Activated effector memory CD4-positive, alpha-beta T cell treated with anti-CD3 and anti-CD28 coated beads, Interleukin-2, amount 50 U/mL, for 16 hours (primary cell): ENCODE measurements at places on chromosomes 11 and 22.

DNA sequence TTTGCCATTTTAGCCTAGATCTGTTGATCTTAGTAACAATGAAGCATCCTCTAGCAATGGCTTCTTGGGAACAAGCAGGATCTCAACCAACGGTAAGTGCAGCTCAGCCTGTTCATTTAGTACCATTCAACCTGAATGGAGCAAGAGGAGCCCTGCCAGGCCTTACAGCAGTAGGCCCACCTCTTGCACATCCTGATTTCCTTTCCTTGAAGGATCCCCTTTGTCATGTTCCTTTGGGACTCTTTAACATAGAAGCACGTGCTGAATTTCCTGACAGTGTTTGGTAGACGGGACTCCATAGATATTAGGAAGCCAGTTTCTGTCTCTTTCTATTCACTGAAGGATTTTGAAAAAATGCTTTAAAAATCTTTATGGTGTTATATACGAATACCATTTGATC lies 1.5 kb downstream of the PIWIL4 start:
- DNase-seq = no peak

DNA sequence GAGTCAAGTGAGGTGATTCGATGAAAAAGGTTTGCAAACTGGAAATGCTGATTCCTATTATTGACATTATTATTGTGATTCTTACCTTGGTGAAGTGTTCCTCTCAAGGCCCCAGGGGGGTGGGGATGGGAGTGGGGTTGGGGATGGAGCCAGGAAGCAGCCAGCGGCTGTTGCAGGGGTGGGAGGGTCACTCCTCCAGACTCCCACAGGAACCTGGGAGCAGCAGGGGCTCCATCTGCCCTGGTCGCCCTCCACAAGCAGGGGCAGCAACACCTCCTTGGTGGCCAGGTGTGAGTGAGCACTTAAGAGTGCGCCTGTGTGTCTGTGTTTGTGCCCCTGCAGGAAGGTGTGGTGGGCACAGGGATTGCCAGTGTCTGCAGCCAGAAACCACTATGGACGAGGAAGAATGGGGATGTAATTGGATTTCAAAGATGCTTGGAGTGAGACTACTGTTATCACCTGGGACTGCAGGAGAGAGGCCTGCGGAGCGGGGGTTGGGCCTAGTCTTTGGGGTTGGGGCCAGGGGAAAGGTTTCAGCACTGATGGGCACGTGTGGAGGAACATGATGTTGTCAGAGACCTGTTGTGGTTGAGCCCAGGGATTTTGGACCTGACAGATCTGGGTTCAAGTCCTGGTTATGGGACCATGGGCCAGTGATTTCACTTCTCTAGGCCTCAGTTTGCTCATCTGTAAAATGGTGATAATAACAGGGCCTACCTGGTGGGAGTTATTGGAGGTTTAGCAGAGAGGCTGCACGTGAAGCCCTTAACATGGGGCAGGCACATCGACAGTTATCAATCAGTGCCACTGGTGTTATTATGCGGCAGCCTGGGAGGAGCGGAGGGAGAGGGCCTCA lies 3.6 kb upstream of the TP53I11 start:
- DNase-seq = no peak

- no peak for DNase-seq
Observed at GRCh38 chr11:72720784-72721183, 31.4 kb downstream of the ARAP1 start.

- DNase-seq = no peak
Observed at GRCh38 chr11:22343371-22344032, 5.3 kb downstream of the SLC17A6 start.

DNA sequence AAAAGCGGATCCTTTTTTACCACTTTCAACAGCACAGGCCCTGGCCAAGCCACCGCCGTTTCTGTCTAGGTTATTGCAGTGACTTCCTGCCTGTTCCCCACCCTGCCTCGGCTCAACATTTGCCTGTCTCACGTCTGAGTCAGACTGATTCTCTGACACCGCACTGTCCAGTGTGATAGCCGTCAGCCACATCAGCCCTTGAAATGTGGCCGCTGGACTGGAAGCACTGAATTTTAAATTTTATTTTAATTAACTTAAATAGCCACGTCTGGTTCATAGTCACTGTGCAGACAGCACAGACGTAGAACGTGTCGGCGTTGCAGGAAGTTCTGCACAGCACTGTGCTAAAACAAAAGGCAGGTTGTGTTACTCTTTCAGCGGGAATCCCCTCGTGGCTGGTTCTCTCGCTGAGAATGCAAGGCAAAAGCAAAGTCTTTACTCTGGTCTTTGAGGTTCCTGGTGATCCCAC lies 56.3 kb upstream of the ADSL start:
- DNase-seq = peak; percentile 87

GRCh38 chr22:49929211-49929979 lies 11.0 kb downstream of the CRELD2 start:
- DNase-seq = peak; percentile 93

GRCh38 chr22:19467912-19468311 lies 11.1 kb downstream of the UFD1 start:
- DNase-seq = no peak

GRCh38 chr11:128146926-128147605 lies 440.3 kb downstream of the ETS1 start:
- no peak for DNase-seq

DNA sequence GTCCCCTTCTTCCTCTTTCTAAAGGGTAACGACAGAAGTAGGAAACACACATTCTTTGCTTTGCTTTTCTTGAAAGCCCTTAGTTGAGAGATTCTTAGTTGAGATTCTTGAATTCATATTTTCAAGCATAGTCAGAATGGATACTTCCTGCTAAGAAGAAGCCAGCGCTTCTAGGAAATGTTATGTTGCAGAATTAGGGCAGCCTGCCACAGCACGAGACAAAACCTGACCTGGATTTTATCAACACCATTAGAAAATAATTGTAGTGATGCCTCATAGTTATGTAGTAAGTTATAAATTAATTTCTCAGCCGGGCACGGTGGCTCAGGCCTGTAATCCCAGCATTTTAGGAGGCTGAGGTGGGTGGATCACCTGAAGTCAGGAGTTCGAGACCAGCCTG lies 37.9 kb upstream of the NUP160 start:
- no peak for DNase-seq

GRCh38 chr22:28769394-28770085 lies 3.0 kb upstream of the CCDC117 start:
- no peak for DNase-seq

- DNase-seq = peak; percentile 66
Observed at GRCh38 chr11:59545179-59546020, 34.1 kb downstream of the OR4D9 start.

GRCh38 chr11:73466643-73467042 lies 90.4 kb downstream of the RELT start:
- DNase-seq = no peak

GRCh38 chr22:35731321-35731720 lies 13.6 kb downstream of the APOL5 start:
- no peak for DNase-seq

- DNase-seq = no peak
Observed at GRCh38 chr11:105152560-105152959, 13.0 kb upstream of the CARD18 start.

DNA sequence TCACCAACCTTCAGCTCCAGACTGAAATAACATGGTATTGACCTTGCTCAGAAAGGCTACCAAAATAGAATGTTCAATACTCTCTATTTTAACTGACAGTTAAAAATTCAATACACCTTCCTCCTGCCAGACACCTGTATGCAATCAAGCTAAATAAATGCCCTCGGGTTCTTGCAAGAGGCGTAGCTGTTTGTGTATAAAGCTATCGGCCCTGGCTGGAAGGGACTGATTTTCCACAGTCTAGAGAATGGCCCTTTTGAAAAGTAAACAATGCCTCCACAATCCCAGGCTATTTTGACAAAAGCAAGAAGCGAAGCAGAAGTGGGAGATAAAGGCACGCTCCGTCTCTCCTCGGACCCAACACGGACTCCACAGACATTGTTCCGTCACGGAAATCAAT lies 791.2 kb downstream of the BRD1 start:
- DNase-seq = no peak

DNA sequence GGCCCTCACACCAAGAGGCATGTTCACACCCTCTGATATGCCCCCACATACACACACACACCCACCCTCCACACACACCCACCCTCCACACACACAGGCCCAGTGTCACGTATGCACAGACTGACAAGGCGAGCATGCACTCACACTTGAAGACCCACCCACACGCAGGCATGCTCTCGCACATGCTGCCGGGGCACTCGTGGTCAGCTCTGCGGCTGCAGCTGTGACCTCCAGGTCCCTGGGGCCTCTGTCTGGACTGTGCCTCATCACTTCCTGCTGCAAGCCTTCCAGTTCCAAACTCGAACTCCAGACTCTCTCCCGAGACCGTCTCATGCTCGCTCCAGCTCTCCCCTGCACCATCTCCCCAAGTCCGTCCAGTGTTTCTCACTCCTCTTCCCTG lies 9.5 kb downstream of the DCHS1 start:
- DNase-seq = no peak

GRCh38 chr11:34480314-34480713 lies 33.3 kb downstream of the ELF5 start:
- no peak for DNase-seq

DNA sequence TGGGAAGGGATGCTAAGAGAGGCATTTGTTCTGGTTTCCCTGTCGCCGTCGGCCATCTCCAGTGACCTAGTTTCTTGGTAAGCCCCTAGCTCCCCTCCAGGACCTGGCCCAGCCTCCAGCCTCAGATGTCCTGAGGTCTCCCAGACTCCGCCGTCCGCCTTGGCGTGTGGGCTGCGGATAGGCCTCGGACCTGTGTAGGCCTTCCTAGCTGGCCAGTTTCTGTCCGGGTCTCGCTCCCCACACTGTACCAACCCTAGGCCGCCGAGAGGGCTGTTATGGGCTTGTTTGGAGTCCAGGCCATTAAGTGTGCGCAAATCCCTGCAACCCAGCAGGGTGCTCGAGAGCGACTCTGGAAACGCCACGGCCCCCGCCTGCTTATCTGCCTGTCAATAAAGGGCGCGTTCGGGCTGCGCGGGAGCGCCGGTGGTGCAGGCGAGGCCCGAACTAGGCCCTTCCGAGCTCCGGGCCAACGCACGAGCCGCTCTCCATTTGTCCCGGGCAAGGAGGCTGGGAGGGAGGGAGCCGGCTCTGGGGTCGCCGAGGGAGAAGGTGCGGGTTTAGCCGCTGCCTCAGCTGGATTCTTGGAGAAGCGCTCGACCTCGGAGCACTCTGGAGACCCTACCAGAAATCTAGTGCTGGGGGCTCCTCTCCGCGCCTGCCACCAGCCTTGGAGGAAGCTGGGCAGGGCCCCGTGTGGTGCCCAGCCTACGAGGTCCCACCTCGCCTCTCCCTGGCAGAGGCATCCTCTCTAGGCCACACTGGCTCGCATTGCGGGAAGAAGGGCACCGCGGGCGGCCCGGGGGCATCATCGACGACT lies 8.7 kb upstream of the PAX6 start:
- DNase-seq = no peak

DNA sequence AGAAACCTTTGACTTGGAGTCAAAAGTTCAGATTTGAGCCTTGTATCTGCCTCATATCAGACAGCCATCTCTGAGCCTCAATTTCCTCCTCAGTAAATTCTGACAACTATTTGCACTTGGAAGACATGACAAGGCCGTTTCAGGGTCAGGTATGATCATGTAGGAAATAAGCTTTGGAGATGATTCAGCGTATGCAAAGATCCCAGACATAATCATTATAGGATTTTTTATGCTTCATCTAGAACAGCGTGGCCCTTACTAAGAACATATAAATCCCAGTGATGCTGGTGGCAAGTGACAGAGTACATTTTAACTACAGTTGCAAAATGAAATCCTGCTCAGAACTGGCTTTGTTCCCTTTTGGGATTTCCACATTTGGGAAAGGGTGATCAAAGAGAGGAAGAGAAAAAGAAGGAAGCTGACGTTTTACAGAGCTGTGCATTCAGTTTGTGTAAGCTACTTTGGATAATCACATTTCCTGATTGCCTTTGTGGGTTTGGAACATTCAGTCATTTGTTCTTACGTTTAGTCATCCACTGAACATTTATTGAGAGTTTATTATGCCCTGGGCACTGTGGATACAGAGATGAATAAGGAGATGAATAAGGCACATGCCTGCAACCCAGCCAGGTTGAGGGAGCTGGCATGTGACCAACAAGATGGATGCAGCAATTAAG lies 81.9 kb upstream of the HEPHL1 start:
- DNase-seq = no peak

GRCh38 chr11:70662691-70663098 lies 264.4 kb downstream of the CTTN start:
- DNase-seq = no peak

DNA sequence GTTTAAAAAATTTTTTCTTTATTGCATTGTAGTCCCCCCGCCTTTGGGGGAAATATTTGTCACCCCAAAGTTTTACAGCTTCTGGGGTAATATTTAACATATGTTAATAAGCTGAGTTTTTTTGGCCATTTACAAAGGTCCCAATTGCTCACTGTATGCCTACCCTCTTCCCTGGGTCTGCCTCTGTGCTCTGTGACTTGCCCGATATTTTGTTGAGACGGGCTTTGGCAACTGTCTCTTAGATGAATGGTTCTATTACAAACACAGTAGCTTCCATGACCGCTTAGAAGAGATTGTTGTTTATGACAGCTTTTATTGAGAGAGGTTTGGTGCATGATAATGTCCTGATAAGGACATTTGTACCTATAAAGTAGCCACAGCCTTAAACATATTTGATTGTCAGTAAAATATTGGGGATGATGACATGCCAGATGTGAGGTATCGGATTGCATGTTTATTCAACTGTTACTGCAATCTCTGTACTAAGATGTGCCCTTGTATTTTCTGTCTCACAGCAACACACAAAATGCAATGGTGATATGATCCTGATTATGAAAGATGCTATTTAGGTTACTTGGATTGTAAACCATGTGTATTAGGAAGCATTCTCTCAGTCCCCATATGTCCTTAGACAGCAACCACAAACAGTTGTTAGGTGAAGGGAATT lies 103.1 kb downstream of the TEAD1 start:
- no peak for DNase-seq

- no peak for DNase-seq
Observed at GRCh38 chr22:31247726-31248125, 35.6 kb downstream of the LIMK2 start.

DNA sequence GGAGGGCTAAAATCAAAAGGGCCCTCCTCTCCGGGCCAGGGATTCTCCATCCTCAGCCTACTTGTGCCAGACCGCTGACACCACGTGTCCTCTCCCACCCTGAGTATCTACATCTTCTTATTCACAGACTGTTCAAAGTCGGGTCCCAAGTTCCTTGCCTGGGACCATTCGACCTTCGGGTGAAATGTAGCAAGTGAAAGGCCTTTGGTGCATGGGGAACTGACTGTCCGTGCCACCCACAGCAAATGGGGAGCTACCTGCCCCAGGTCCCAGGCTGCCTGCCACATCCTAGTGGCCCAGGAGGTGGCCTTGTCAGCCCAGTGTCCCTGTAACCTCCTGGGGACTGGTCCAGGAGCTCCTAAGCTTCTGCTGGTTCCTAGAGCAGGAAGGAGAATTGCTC lies 67.3 kb downstream of the RTL6 start:
- DNase-seq = peak; percentile 53

DNA sequence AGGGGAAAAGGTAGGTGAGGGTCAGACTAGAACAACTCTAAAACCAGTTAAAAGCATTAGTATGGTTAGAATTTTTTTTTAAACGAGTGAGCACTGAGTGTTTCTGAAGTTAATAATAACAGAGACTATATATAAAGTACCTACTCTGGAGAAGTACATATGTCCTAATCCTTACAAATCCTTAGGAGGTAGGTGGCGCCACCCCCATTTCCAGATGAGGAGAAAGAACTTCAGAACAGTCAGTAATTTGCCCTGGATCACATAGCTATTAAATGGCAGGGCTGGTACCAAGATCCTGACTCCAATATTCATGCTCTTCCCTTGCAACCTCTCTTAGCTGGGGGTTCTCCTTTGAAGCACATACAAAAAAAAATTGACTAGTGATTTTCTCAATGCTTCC lies 80.5 kb downstream of the CLPB start:
- DNase-seq = no peak
